Fibroblast of skin of left quadriceps (primary cell): ENCODE measurements at places on chromosomes 2 and 18.
A peak's percentile ranks its signal among the peaks of the same experiment; 100 is the strongest.

DNA sequence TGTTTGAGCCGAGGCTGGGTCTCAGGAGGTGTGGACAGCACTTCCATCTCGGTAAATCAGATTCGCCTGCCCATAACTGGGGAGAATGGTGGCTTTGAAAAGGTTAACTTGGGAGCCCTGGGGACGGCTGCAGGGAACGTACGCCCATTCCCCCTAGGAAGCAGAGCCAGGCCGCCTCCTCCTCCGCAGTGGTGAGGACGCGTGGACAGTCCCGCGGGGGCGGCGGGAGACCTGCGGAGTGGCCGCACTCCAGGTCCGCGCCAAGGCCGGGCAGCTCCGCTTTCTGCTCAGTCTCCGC is 845 bp upstream of the MYCN start:
- DNase-seq, result no peak

DNA sequence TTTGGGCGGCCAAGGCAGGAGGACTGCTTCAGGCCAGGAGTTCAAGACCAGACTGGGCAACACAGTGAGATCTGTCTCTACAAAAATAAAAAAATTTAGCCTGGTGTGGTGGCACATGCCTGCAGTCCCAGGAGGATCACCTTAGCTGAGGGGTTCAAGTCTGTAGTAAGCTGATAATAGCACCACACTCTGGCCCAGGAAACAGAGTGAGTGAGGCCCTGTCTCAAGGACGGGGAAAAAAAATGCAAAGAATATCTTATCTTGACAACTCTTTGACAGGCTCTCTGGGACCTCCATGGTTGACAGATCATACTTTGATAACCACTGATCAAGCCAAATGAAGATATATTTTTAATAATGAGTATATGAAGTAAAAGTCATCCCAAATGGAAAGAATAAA is 22.7 kb downstream of the USP34 start:
- DNase-seq, result no peak

- DNase-seq, result no peak
These were observed 52.6 kb downstream of the SLC40A1 start for GRCh38 chr2:189527812-189528592.

DNA sequence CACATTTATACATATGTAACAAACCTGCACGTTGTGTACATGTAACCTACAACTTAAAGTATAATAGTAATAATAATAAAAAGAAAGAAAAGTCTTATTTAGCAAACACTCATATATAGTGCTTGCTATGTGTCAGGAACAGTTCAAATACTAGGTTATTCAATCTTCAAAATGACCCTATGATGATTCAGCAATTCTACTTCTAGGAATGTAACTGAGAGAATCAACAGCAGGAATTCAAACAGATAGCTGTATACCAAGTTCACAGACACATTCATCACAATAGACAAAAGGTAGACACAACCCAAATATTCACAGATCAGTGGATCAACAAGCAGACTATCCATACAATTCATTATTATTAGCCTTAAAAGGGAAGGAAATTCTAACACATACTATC is 69.5 kb downstream of the MYO5B start:
- DNase-seq, result no peak

DNA sequence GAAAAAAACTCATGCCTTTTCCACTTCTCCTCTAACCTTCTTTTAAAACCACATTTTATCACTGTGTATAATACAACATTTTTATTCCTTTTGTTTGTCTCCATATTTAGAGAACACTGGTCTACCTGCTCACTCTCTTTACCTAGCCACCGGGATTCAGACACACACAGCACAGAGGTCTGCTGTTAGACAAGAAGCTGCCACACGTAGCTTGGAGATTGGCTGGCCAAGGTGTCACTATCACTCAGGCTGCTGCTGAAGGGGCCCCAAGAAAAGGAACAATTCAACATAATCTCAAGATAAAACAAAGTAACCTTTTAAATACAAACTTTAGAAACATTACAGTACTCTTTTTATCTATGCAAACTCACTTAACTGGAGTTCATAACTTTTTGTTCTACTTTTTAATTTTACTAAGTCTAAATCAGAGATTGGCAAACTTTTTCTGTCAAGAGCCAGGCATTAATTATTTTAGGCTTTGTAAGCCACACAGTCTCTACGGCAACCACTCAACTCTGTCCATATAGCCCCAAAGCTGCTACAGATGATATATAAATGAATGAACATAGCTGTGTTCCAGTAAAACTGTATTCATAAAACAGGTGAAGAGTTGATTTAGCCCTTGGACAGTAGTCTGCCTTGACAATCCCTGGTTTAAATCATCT is 25.8 kb downstream of the FEZ2 start:
- peak; percentile 38 for DNase-seq

DNA sequence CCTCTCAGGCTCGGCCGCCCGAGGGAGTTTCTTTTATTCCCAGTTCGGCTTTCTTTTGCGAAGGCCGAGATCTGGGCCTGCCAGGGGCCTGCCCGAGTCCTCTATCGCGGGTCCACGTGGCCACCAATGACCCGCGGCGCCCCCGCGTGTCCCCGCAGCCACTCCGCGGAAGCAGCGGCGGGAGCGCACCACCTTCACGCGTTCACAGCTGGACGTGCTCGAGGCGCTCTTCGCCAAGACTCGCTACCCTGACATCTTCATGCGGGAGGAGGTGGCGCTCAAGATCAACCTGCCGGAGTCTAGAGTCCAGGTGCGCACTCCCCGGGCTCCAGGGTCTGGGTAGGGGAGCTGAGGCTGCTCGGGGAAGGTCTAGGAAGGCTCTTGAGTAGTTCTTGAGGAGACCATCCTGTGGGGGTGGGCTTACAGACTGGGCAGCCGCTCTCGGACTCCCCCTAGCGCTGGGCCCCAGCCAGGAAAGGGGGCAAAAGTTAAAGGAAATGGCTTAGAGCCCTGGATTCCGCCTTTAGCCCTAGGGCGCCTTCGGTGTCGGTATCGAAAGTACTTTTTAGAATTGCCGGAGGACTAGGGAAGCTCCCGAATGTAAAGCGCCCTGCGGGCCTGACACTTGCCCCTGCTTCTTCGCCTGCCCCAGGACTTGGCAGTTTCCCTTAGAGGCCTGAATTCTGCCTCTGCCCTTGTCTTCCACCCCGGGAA is 3.4 kb downstream of the OTX1 start:
- DNase-seq, result no peak

DNA sequence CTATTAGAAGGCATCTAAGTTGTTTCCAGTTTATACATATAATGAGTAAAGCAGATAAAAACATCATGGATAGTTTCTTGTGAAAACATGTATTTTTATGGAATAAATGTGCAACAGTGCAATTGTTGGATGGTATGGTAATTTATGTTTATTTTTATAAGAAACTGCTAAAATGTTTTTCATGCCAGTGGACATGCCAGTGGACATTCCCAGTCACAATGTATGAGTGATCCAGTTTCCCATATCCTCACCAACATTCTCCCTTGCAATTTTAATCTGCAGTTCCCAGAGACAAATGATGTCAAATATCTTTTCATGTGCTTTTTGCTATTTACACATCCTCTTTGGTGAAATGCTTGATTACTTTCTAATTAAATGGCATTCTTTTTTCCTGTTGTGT is 818.6 kb downstream of the SUCLG1 start:
- DNase-seq, result no peak

GRCh38 chr2:119339562-119339923 is 27.1 kb downstream of the C2orf76 start:
- no peak for DNase-seq

DNA sequence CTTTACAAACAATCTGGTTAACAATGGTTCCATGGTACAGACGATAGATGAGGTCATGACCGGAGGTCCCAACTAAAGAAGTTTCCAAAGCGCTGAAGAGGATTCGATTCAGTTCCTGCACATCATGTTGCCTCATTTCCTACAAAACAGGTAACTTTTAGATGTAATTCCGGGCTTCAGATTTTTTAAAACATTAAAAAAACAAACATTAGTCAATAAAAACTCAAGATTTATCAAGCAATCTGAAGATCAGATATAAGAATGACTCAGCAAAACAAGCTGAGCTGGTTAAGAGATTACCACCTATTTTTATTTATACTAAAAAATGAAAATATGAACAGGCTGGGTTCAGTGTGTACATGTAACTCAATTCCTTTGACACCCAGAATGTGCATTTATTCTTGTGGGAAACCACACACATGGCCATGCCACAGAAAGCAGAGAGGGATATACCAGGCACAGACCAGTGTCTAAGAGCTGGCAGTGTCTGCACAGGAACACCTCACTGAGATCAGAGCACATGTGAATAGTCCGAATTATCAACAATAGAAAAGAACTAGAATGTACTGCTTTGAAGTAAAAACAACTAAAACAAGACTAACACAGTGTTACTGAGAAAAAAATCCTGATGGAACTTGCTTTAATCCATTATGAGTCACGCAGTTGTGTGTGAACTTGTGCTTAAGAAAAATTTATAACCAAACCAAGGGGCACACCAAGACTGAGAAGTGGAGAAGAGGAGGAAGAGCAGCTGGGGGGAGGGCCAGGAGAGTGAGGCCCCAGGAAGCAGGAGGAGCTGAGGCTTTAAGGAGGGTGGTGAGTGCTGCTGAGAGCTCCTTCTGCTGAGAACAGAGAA is 9.5 kb downstream of the USP40 start:
- peak; percentile 51 for DNase-seq

- no peak for DNase-seq
These were observed 15.0 kb upstream of the SERPINB3 start for GRCh38 chr18:63676526-63677323.

GRCh38 chr18:3552305-3552704 is 102.3 kb downstream of the TGIF1 start:
- no peak for DNase-seq

DNA sequence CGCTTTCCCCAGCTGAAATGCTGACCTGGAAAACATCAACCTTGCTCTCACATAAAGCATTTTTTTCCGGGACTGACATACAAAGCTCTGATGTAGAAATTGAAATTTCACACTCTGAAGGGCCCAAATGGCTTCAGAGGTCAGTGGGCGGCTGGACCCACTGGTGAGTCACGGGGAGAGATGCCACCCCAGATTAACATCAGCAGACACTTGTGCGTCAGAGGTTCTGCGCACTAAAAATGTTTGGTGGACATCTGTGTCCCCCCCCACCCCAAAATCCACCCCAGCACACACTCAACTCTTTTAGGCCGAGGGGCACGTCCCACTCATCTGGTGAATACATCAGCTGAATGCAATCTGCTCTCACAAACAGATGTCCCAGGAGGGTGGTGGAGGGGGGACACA is 208.9 kb downstream of the ASB1 start:
- DNase-seq, result peak; percentile 11

- peak; percentile 98 for DNase-seq
These were observed 42.1 kb downstream of the MTCL1 start for GRCh38 chr18:8747440-8747937.

DNA sequence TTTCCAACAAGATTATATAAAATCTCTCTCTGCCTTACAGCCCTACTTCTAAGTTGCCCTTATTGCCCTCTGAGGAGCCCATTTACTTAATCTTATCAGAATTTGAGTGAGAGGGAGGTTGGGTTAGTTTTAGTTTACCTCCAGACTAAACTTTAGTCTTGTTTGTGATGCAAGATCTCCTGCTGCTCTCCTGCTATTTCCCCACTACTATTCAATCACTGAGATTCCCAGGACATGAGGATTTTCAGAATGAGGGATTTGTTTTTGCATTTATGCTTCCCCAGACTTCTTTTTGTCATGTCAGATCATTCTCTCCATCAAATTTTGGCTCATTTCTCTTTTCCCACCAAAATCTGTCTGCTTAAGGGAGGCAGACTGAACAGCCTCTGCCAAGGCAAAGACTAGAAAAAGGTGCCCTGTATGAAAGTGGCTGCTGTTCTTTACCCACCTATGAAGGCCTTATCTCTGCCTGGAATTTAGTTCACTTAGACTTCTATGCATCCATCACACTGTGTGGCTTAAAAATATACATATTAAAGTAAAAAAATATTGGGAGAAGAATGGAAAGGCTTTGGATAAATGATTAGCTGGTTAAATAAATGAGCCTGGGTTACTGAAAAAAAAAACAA is 401.3 kb downstream of the PID1 start:
- no peak for DNase-seq

DNA sequence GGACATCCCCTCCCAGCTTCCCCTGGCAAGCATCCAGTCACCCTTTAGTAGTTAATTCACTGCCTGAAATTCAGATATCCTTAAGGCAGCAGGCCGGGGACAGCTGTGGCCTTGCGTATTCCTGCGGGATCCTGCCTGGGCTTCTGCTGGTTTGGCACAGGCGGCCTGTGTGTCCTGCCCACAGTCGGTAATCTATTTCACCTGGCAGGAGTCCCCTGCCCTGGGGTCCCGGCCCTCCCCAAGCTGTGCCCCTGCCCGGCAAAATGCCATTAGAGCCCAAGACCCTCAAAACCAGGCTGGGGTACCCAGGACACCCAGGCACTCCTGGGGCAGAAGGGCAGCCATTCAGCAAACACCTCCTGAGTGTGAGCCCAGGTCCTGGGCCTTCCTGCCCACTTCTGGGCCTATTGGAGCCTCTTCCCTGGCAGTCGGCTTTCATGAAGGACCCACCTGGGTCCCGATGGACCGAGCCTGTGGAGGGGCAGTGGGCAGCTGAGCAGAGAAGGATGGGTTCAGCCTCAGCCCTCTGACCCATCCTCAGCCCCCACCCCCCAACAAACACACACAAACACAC is 11.6 kb downstream of the CROCC2 start:
- no peak for DNase-seq

- DNase-seq, result no peak
These were observed 11.0 kb upstream of the PLEKHM3 start for GRCh38 chr2:208036357-208036756.

GRCh38 chr2:165544897-165545296 is 75.4 kb downstream of the CSRNP3 start:
- DNase-seq, result no peak

GRCh38 chr2:79788952-79789651 is 276.3 kb downstream of the CTNNA2 start:
- no peak for DNase-seq

DNA sequence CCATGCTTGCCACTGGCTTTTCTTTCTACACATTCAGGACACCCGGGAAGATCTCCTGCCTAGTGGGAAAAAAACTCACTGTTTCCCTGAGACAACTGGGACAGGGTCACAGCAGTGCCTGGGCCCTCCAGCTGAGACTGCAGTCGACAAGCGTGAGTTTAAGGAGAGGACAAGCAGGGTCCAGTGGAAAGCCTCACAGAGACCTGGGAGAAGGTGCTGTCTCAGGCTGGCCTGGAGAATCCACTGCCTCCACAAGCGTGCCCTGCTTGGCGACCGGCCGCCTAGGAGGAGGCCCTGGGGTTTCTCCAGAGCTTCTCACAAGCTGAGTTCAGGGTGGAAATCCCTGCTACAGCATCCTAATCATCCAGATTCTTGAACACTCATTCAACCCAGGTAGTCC is 519.6 kb upstream of the RAB6C start:
- DNase-seq, result no peak

- no peak for DNase-seq
These were observed 258.0 kb downstream of the HDAC4 start for GRCh38 chr2:239142806-239143205.

- DNase-seq, result no peak
These were observed 8.3 kb downstream of the C2orf81 start for GRCh38 chr2:74413001-74413698.

GRCh38 chr2:187586011-187586641 is 31.9 kb upstream of the TFPI start:
- DNase-seq, result no peak

GRCh38 chr2:134564549-134564948 is 154.3 kb downstream of the TMEM163 start:
- DNase-seq, result no peak
